Left renal pelvis (tissue), 4 donors: ENCODE measurements at places on chromosomes 3 and 15. TPM values are rescaled to one million over a fixed set of nuclear protein-coding genes. Genes with fewer than 3 reads are reported as not detected.

DNA sequence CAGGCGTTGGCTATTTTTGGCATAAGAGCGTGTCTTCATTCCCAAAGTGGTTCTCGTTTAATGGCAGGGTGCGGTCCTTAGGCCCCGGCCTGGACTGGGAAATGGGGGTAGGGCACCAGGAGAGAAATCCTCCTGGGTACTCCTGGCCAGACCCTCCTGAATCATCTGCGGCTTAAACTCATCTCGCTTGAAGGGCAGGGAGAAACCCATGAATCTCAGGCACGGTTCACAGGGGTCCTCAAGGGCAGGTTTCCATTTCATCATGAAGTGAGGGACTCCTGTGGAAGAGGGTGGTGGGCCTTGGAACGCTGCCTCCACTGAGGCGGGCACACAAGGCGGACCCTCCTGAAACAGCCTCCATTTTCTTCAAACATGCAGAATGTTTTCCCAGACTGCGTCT is 48.4 kb downstream of the KLF13 start:
- DNase-seq = no peak

DNA sequence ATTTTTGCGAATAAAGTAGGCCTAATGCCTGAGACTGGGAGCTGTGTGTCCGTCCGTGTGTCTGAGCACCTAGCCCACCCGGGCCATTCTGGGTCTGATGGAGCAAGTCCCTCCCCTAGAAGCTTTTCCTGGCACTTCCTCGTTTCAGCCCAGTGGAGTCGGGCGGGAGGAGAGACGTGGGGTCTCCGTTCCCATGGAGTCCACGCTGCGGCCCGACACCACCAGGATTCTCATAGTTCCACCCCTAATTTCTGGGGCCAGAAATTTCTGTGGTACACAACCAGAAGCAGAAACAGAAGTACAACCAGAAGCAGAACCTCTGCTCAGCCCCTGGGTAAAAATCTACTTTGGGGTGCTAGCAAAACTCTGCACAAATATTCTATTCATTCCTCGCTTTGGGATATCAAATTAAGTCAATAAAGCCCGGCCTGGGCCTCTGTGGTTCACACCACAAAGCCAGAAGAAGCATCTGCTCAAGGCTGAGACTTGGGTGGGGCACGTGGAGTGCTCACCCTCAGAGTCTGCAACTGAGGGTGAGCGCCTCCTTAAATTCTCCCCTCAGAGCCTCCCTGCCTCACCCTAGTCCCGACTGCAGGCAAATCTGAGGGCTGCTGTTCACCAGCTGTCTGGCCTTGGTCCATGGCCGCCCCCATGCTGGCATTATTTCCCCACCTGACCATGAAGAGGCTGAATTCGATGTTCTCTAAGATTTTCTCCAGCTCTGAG is 1.6 kb upstream of the MEGF11 start:
- no peak for DNase-seq

DNA sequence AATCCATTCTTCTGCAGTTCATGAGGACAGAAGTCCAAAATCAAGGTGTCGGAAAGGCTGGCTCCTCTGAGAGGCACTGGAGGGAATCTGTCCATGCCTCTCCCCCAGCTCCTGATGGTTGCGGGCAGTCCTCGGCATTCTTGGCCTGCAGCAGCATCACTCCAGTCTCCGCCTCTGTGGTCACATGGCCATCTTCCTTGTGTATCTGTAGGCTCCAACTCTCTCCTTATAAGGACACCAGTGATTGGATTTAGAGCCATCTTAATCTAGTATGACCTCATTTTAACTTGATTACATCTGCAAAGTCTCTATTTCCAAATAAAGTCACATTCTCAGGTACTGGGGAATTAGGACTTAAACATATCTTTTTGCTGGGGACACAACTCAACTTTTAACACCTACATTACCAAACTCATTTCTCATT is 56.0 kb upstream of the FLNB start:
- DNase-seq = no peak

GRCh38 chr3:12750658-12751071 is 8.4 kb downstream of the TMEM40 start:
- no peak for DNase-seq

The BCHE gene
- polyA plus RNA-seq = 7.9 TPM

GRCh38 chr15:65275728-65276126 is 11.0 kb downstream of the PARP16 start:
- no peak for DNase-seq

- DNase-seq = no peak
Observed at GRCh38 chr15:60939389-60939788, 289.7 kb downstream of the RORA start.

The MLF1 gene
- 62.6 TPM for polyA plus RNA-seq

DNA sequence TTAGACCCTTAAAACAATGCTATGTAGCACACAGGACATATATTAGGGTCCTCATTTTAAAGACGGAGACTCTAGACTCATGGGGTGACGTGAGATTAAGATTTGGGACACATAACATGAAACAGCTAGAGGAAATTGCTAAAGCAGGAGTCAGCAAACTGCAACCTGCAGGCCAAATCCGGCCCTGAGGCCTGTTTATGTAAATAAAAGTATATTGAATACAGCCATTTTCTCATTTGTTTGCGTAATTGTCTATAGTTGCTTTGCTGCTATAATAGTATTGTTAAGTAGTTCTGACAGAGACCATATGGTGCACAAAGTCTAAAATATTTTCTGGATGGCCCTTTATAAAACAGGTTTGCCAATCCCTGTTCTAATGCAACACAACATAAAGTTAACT is 115.5 kb downstream of the TMCO5A start:
- no peak for DNase-seq

DNA sequence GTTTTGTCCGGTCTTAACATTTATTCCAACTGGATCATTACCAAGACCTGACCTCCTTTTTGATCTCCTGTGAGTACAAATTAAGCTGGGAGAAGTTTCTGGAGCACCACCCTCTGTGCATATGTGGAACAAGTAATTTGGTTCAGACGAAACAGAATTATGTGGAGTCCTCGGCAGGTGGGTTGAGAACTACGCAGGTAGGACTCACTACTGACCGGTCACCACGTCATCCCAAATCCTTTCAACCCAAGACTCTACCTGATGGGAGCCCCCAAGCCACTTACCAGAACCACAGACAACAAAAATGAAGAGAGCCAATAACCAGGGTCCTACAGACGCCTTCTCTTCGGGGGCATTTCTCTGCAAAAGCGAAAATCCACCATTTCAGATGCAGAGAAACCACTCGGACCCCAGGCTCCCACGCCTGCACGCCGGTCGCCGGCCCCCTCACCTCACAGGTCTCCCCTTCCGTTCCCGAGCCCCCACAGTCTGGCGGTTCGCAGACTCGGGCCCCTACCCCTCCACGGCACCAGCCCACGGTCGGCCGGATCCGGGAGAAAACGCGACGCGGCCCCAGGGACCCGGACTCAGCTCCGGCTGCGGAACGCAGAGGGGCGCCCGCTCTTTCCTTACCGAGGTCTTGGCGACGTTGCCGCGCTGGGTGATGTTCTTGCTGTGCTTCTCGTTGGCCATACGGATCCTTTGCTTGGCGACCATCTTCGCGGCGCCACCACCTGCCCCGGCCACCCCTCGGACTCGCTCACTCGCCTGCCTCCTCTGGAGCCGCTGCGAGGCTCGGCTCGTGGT is 674 bp downstream of the SERP1 start:
- DNase-seq = no peak

The C15orf62 gene
- polyA plus RNA-seq = 4.6 TPM

GRCh38 chr15:75591655-75592364 is 12.7 kb upstream of the PTPN9 start:
- DNase-seq = no peak

DNA sequence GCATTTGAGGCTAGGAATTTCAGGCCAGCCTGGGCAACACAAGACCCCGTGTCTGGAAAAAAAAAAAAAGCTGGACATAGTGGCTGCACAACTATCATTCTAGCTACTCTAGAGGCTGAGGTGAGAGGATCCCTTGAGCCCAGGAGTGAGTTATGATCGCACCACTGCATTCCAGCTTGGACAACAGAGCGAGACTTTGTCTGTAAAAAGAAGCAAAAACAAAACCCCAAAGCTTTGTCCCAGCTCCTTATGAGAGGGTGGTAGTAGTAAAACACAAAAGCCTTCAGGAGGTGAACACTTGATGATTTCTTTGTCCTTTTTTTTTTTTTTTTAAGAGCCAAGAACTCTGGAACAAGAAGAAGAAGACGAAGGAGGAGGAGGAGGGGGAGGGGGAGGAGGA is 1.1 kb upstream of the CD200 start:
- no peak for DNase-seq

The SIDT1 gene
- polyA plus RNA-seq = 3.7 TPM

DNA sequence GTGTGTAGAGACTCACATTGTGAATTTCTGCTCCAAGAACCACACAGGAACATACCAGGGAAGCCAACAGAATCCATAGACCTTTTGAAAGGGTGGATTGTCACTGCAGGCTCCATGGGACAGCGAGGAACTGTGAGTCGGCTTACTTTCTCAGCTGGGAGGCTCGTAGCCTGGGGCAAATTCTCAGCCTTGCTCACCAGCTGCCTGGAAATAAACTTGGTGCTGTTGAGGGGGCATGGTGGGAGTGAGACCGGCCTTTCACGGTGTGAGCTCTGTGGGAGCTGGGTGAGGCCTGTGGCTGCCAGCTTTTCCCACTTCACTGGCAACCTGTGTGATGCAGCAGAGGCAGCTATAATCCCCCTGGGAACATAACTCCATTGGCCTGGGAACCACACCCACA is 146.6 kb upstream of the P2RY1 start:
- no peak for DNase-seq

The VIPR1 gene
- 1.4 TPM for polyA plus RNA-seq

GRCh38 chr3:30602946-30603345 is 3.5 kb upstream of the TGFBR2 start:
- DNase-seq = no peak

GRCh38 chr3:171790898-171791691 is 19.2 kb downstream of the PLD1 start:
- no peak for DNase-seq

DNA sequence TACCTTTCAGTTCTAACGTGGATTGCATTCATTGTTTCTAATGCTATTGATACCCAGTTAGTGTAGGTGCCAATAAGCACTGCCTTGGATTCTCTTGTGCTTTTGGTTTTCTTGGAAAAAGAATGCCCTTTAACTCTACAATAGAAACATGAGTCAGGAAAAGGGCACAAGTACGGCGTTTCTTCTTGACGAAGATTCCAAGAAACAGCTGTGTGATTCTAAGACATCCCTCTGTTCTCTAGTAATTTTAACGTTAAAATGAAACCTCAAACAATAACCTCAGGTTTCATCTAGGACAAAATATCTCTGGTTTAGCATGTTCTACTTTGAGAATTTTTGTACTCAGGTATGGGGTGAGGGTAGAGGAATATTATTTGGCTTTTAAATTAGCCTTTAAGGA is 540.5 kb upstream of the ATP11B start:
- DNase-seq = no peak

DNA sequence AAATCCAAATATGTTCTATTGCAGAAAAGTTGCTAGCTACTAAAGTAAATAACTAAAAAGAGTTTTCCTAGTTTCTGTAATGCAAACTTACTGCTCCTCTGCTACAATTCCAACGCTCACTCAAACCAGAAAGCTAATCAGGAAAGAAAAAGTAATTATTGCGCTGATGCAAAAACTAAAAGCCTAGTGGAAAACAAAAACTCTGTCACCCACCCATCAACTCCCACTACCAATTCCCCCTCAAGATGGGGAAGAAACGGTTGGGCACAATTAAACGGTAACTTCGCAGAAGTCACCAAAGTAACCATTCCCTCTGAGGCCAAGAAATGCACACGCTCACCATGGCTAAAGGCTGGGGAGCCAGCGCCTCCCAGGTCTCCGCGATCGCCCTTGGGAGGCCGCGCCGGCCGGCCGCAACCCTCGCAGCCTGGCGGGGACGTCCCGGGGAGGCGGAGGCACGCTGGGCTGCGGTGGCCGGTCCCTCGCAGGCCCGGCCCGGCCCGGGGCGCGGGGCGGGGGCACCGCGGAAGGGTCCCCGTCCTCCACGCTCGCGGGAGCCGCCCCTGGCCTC is 684 bp downstream of the SLTM start:
- peak; percentile 26 for DNase-seq

DNA sequence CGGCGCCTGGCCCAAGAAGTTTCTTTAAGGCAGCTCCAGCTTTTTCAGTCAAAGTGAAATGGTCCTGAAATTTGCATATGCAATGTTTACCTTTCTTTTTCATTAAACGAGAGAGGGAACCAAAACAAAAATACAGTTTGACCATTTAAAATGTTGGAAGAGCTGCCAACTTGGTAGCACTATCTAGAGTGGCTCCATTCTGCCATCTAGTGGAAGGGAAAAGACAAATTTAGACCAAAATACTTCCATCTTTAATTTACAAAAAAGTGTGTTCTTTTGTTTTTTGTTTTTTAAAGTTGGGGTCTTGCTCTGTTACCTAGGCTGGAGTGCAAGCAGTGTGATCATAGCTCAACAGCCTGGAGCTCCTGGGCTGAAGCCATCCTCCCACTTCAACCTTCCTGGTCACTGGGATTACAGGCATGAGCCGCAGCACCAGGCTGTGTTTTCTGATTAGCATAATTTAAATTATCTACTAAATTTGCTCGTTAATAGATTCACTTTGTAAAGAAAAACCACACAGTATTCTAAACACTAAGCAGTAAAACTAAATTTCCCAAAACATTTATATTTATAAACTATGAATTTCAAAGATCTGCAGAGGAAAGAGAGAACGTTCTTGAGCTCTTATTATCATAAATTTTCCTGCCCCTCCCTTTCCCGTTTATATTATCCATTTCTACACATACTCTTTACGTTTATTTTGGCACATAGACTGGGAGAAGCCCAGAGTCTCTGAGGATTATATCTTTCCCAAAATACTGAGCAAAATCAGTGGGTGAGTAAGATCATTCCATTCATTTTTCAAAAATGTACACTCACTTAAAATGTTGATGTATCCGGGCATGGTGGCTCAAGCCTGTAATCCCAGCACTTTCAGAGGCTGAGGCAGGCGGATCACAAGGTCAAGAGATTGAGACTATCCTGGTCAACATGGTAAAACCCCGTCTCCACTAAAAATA is 15.4 kb upstream of the RFC4 start:
- DNase-seq = no peak

The CCDC9B gene
- 2.0 TPM for polyA plus RNA-seq

The RPS27L gene
- 84.8 TPM for polyA plus RNA-seq

GRCh38 chr3:134602440-134602814 is 48.4 kb downstream of the KY start:
- no peak for DNase-seq

DNA sequence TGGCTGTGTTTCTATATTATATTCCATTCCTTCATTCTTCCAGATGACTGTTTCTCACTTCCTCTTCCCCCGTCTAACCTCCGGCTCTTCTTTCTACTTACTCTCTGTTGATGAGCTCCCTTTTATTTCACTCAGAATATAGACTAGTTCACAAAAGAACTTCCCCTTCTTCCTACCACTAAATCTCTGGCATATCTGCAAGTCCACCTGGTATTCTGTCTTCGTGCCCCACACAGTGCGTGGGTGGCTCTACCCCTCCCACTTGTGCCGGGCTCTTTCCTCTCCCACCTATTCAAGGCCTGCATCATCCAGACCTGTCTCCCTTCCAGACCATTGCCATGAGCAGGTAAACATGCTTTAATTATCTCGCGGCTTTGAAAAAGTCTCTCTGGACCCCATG is 73.0 kb downstream of the SCN10A start:
- no peak for DNase-seq

The ZNF80 gene
- not detected for polyA plus RNA-seq

The GPR149 gene
- not detected for polyA plus RNA-seq
